Epithelial cell of proximal tubule (primary cell): ENCODE measurements at places on chromosomes 5 and 9. TPM values are rescaled to one million over a fixed set of nuclear protein-coding genes. Genes with fewer than 3 reads are reported as not detected.

KIAA0825 gene
- total RNA-seq: 0.87 and 0.92 TPM in 2 replicates

PCDHGA9 gene
- 1.1 and 1.9 TPM in 2 replicates for total RNA-seq

OMD gene
- not detected in 2 replicates for total RNA-seq

C9orf85 gene
- total RNA-seq: 9.8 and 12.9 TPM in 2 replicates
